Lung microvascular endothelial cell (primary cell): ENCODE measurements at places on chromosomes 7 and 10. TPM values are rescaled to one million over a fixed set of nuclear protein-coding genes. Genes with fewer than 3 reads are reported as not detected.

- no peak for DNase-seq
These were observed 63.4 kb downstream of the BBS9 start for GRCh38 chr7:33192695-33193291.

ZNF425 gene
- 1.5 and 1.8 TPM in 2 replicates for total RNA-seq

NMT2 gene
- total RNA-seq = 39.1 and 48.6 TPM in 2 replicates

GRCh38 chr7:4730971-4731370, 44.5 kb upstream of the AP5Z1 start:
- no peak for DNase-seq

GRCh38 chr10:23065181-23065948, 30.0 kb upstream of the MSRB2 start:
- DNase-seq = peak; percentile 82

GRCh38 chr7:2824678-2825461, 19.2 kb downstream of the GNA12 start:
- DNase-seq = no peak

DNA sequence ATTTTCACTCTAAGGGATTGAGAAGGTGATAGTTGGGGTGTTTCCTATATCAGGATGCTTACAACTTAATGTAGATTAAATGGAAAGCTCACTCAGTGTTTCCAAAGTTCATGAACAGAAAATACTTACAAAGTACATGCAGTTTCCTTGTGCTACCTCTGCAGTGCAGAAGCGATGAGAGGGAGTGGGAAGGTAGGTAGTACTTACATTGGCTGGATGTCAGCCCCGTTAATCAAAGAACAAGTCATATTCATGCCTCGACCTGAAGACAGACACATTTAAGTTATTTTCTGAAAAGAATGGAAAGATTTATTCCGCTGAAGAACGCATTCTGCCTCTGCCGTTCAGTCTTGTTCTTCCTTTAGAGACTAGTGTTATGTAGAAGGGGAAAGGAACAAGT, 93.1 kb downstream of the ZMYND11 start:
- no peak for DNase-seq

GRCh38 chr10:129844216-129844766, 119.8 kb downstream of the EBF3 start:
- no peak for DNase-seq

GRCh38 chr7:84399661-84400060, 205.1 kb upstream of the SEMA3A start:
- no peak for DNase-seq

HKDC1 gene
- total RNA-seq = under 0.01 TPM in 1 of 2 replicates, not detected in the other

GRCh38 chr7:99766484-99767099, 17.4 kb downstream of the CYP3A4 start:
- DNase-seq = no peak

DNA sequence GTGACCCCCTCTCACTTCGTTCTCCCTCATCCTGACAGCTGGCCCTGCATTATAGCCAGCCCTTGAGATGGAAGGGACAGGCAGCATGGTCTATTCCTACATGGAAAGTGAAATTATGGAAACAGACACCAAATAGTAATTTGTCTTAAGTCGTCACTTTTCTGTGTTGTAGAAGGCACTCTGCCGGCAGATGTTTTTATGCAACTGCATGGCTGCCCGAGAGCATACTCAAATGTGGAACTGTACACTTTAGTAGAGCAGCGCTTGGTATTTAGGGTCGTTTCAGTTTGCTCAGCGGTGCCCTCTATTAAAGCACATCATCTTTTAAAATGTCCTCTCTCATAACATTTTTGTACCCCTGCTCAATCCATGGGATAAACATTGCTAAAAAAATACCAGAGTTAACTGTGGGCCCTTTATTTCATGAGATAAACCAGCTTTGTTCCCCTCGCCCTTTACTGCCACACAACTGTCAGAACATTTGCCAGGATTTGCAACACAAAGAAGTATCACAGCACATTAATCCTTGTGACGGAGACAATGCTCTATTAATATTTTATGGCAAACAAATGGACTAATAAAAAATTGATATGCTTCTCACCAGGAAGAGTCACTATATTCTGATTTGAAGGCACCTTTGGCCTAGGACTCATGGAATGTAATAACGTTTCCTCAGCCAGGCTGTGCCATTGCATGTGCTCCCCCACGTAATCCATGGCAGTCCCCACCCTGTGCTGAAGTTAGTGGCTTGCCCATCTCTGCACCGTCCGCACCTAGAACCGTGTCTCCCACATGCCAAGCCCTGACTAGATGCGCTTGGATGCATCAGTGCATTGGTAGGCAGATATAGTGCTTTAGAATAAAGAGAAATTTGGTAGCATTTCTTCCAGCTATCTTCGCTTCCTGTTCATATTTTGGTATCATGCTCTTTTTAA, 221.3 kb downstream of the PAXIP1 start:
- no peak for DNase-seq

- DNase-seq = no peak
These were observed 4.4 kb upstream of the LRRN3 start for GRCh38 chr7:111086532-111086931.

DNA sequence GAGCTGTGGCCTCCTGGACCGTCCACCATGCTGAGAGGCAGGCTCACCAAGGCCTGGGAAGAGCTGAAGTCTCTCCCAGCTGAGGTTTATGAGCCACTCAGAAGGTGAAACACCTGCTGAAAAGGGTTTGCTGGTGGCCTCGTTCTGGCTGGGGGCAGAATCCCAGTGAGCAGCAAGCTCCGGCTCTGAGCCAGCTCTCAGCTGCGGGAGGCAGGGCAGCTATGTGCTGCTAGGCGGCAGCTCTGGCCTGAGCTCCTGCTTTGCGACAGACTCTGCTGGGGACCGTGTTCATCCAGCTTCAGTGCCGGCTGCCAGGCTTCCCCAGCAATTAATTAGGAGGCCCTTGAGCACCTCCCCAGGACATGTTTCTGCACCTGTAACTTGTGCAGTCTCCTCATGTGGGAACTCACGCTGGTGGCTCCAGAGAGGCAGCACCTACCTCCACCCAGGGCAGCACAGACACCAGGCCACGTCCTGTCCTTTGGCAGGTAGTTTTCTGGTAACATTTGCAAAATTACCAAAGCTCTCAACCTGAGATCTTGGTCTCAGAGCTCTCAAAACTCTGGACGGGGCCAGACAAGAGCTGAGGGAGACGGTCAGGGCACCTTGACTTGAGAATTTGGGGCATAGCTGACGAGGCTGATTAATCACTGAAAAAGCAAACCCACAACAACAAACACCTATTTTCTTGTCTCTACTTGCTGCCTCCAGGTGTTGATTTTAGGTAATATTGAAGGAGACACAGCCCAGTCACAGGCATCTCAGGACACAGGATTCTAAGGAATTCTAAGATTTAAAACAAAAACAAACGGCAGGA, 185.0 kb downstream of the TCERG1L start:
- DNase-seq = no peak

DNA sequence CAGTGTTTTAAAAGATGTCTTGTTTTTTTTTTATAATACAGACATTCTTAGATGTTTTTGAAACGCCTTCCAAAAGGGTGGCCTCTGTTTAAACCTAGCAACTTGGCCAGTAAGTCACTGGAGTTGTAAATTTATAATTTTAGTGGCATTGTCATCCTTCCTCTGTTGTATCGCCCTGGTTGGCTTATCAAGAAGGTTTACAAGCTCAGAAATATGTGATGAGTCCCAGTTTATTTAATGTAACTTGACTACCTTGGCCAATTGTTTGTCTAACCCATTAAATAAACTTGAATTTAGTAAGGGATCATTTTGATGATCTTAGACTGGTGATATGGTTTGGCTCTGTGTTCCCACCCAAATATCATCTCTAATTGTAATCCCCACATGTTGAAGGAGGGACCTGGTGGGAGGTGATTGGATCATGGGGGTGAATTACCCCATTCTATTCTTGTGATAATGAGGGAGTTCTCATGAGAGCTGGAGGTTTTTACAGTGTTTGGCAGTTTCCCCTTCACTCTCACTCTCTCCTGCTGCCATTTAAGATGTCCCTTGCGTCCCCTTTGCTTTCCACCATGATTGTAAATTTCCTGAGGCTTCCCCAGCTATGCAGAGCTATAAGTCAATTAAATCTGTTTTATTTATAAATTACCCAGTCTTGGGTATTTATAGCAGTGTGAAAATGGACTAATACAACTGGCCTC, 13.4 kb upstream of the NT5C3A start:
- DNase-seq = no peak

FAM13C gene
- total RNA-seq = 0.20 and 1.1 TPM in 2 replicates

- no peak for DNase-seq
These were observed 103.0 kb upstream of the ANLN start for GRCh38 chr7:36286688-36287087.

AGR2 gene
- not detected in 2 replicates for total RNA-seq

- no peak for DNase-seq
These were observed 201.6 kb downstream of the TAX1BP1 start for GRCh38 chr7:27941522-27941921.

SFRP5 gene
- total RNA-seq = not detected in 2 replicates
